Hepatocyte (in vitro differentiated cells): ENCODE measurements at places on chromosomes 1 and 21. TPM values are rescaled to one million over a fixed set of nuclear protein-coding genes. Genes with fewer than 3 reads are reported as not detected.

GRCh38 chr1:230758709-230759368 is 11.7 kb downstream of the CAPN9 start:
- DNase-seq, result peak; percentile 49

- DNase-seq, result no peak
These were observed 37.9 kb downstream of the TGFB2 start for GRCh38 chr1:218383051-218383450.

DNA sequence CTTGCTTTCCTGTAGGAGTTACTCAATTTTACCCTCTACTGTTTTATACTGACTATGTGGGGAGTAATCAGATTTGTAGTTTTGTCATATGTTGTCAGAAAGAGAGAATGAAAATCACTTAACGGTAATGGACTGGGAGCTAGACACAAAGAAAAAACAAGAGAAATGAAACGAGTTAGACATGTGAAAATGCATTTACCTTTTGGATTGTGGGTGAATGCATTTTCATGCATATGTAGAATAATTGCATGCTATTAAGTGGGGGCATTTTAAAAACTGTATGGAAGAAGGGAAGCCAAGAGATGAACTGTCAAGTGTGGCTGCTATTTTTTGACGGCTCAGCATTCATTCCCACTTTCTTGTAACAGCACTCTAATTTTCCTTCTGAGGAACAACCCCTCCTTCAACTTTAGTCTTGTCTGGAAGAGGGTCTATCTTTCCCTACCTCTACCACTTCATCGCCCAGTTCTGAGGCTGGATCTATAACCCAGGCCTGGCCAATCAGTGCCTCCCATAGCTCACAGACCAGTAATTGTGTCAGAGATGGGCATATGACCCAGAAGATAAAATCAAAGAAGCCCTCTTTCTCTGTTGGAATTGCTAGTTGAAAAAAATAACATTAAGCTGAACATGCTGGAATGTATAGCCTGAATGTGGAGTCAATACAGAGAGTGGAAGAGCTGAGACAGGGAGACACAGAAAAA is 5.2 kb upstream of the ZNF697 start:
- no peak for DNase-seq

Gene LIN28A
- 0.13 and 0.23 TPM in 2 replicates for polyA plus RNA-seq

GRCh38 chr1:155219592-155220031 is 11.1 kb downstream of the MTX1 start:
- peak; percentile 50 for DNase-seq

GRCh38 chr1:198788561-198789064 is 149.8 kb downstream of the PTPRC start:
- DNase-seq, result peak; percentile 34

DNA sequence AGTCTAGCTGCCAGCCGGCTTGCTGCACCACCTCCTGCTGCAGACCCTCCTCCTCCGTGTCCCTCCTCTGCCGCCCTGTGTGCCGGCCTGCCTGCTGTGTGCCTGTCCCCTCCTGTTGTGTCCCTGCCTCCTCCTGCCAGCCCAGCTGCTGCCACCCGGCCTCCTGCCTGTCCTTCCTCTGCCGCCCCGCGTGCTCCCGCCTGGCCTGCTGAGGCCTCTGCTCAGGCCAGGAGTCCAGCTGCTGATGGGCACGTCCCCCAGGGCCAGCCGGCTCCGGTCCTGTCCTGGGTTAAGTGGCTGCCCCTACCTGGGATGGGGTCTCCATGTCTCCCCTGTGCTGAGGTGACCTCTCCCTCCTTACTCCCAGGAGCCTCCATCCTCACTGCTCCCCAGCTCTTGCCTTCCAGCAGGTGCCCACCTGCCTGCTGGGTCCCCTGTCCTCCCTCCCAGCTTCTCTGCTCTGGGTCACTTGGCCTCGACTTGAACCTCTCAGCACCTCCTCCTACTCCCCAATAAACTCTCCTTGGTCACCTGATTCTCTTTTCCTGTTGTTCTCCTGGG is 870 bp downstream of the KRTAP10-8 start:
- no peak for DNase-seq

DNA sequence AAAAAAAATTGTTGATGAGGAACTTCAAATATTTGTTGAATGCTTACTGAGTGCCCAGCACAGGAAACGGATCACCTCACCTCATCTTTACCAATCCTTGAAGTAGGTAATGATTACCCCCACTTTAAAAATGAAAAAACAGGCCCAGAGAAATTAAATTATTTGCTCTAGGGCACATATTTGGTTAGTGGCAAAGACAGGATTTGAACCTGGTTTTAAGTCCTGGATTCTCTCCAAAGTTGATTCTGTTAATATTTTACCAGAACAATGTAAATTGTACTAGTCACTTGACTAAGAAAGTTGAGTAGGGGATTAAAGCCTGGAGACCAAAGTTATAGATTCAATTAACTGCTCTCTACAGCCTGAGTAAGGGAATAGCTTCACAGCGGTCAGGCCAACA is 97.9 kb downstream of the GIPC2 start:
- no peak for DNase-seq

- DNase-seq, result no peak
These were observed 37.6 kb upstream of the LMO4 start for GRCh38 chr1:87291107-87291506.

DNA sequence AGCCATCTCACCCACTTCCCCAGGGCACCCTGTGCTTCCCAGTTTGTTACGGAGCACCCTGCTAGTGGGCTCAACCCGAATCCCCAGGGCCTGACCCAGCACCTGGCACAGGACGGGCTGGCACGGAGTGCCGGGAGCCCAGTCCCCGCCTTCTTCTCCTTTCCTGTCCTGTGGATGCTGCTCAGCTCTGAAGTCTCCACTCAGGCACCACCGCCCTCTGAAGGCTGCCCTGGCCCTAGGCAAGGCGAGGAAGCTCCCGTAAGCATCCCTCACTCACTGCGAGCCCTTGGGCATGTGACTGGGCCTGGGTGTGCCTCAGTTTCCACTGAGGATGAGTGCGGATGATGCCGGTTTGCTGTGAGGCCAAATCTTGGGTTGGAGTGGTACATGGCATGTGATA is 21.8 kb downstream of the SLC1A7 start:
- no peak for DNase-seq

- DNase-seq, result no peak
These were observed 61.6 kb downstream of the PTPRC start for GRCh38 chr1:198700396-198700795.

Gene CCDC27
- 0.59 and 0.73 TPM in 2 replicates for polyA plus RNA-seq

Gene FCRL6
- polyA plus RNA-seq, result not detected in 2 replicates

GRCh38 chr1:228224198-228225164 is 16.6 kb downstream of the OBSCN start:
- DNase-seq, result no peak

DNA sequence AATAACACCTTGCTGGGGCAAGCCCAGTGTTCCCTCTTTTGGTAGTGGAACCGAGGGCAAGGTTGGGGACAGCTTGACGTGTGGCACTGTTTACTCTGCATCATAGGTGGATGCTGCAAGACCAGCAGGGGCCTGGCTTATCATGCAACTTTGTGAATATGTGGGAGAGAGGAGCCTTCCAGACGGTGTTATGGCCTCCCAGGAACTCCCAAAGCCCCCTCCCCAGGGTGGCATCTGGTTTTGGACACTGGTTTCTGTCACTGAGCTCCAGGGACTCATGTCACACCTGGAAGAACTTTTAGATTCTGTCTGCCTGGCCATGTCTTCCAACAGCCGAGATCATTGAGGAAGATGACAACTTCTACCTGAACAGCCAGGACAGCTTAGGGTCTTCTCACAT is 1.4 kb upstream of the TLR5 start:
- no peak for DNase-seq

GRCh38 chr21:21156957-21157356 is 158.7 kb downstream of the NCAM2 start:
- no peak for DNase-seq

DNA sequence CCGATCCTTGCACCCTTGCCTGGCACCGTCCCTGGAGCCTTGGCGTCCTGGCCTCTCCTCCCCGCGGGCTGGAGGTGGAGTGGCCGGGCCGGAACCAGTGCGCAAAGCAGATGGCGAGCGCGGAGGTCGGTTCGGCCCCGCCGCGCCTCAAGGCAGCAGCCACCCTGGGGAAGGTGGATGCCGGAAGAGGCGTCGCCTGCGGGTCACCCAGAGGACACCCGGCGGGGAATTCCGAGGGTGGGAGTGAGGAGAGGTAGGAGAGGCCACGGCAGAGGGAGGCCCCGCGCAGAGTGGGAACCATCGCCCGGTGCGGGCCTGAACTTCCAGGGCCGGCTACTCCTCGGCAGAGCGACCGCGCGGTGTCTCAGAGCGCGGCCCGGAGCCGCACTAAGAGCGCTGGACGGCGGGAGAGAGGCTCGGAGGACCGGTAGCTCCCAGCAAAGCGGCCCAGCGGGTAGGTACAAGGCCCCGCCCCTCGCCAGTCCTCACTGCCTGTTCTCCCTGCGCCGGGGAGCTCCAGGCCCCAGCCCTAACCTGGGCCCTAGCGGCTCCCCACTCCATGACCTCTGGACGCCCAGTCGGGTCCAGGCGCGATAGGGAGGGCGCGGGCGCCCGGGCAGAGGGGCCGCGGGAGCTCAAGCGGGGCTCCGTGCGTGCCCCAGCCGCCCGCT is at the start of gene RNF207:
RNF207 (plus strand) TSS at position 271 of the 671 bp plus-strand sequence. CDS start 417 bp downstream, outside the sequence.
- DNase-seq, result peak; percentile 91

GRCh38 chr1:1371364-1371745 is 3.7 kb downstream of the AURKAIP1 start:
- no peak for DNase-seq

Gene RAB3B
- polyA plus RNA-seq, result 7.5 and 9.7 TPM in 2 replicates

DNA sequence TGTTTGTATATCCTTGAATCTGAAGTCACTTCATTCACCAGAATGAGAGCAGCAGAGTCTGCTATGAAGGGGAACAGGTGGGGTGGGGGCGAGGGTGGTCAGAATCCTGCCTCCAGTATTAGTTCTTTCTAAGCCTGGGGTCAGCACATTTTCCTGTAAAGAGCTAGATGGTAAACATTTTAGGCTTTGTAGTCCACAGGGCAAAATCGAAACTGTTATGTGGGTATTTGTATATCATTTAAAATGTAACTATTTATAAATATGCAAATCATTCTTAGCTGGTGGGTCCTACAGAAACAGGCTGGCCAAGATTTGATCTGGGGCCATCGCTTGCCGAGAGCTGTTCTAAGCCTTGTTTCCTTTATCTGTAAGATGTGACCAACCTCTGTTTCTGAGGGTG is 96.0 kb downstream of the IGSF21 start:
- DNase-seq, result no peak

DNA sequence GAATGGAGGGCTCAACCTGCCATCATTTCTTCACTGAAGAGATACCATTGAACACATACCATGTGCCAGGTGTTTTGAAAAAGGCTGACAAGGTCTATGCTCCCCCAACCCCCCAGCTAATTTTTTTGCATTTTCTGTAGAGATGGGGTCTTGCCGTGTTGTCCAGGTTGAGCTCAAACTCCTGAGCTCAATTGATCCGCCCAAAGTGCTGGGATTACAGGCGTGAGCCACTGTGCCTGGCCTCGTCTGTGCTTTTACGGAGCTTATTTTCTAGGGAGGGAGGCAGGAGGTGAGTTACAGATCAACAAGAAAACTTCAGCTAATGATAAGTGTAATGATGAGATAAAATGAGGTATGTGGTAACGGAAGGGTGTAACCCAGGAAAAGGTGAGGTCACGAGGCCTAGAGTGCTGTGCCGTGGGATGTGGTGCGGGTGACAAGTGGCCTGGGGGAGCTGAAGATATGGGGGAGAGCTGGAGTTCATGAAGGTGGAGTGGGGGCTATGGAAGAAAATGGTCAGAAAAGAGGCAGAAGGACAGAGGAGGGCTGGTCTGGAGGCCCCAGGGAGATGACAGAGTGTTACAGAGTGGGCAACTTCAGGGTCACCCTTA is 28.2 kb downstream of the FAAH start:
- DNase-seq, result no peak

Gene WNT4
- 4.2 and 5.1 TPM in 2 replicates for polyA plus RNA-seq

DNA sequence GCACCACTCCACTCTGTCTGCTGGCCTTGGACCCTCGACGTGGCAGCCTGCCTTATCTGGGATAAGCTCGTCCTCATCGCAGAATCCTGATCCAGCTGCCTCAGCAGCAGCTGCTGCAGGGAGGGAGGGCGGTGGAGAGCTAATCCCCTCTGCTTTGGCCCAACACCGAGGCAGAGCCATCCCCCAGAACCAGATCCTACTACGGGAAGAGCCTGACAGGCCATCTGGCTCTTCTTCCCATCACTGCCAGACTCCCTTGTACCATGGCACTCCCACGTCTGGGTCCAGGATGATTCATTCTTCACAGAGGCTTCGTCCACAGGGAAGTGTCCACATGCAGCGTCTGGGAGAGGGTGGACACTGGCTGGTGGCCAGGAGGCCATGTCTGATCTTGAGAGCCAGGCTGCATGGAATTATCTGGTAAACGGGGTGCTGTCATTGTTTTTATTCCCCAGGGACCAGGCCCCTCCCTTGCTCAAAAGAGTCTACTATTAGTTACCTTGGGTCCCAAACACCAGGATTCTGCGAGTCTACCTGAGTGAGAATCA is 14.6 kb upstream of the PKP1 start:
- DNase-seq, result peak; percentile 83

DNA sequence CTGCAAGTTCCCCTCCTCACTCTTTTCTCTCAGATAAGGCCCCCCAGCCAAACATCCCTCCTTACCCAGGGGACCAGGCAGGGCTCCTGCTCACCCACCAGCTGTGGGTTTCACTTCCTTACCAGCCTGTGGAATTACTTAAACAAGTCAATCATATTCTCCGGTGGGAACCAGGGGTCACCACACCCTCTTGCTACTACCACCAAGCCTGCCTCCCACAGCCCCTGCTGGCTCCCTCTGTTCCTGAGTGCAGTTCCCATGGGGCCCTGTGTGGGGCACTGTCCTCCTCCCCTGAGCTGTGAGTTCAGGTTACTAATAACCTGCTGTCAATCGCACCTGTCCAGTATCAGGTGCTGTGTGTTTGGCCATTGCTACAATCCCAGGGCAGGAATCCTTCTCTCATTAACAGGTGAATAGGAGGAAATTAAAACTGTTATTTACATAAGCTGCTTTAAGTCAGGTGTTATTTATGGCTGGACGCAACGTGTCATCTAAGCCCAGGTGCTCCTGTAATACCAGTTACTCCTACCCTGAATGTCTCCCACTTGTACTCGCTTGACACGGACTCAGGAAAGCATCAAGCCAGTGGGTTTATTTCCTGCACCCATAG is 53.1 kb upstream of the LBR start:
- DNase-seq, result peak; percentile 72

Gene ASCL5
- polyA plus RNA-seq, result not detected in 2 replicates

Gene IGSF9
- 22.5 and 25.4 TPM in 2 replicates for polyA plus RNA-seq

- no peak for DNase-seq
These were observed 108.6 kb downstream of the PBX1 start for GRCh38 chr1:164667600-164667999.

GRCh38 chr1:228917755-228918154 is 182.5 kb downstream of the RHOU start:
- no peak for DNase-seq

Gene SYT14
- polyA plus RNA-seq, result 0.29 and 1.0 TPM in 2 replicates

Gene TSSK3
- 1.4 and 1.5 TPM in 2 replicates for polyA plus RNA-seq

GRCh38 chr1:166956057-166956850 is 19.1 kb downstream of the ILDR2 start:
- DNase-seq, result no peak

Gene CXADR
- polyA plus RNA-seq, result 66.3 and 75.0 TPM in 2 replicates

GRCh38 chr21:33578214-33578613 is 10.3 kb downstream of the DONSON start:
- no peak for DNase-seq

Gene CHODL
- polyA plus RNA-seq, result 0.31 and 0.39 TPM in 2 replicates

Gene C1orf116
- 15.7 and 18.7 TPM in 2 replicates for polyA plus RNA-seq

GRCh38 chr1:228889289-228889688 is 154.0 kb downstream of the RHOU start:
- no peak for DNase-seq

Gene KIAA1614
- 2.5 and 2.9 TPM in 2 replicates for polyA plus RNA-seq

Gene PPP1R12B
- polyA plus RNA-seq, result 8.1 and 12.3 TPM in 2 replicates
